ENCODE measurements at places on chromosomes 12 and 14. TPM values are rescaled to one million over a fixed set of nuclear protein-coding genes. Genes with fewer than 3 reads are reported as not detected.

DNA sequence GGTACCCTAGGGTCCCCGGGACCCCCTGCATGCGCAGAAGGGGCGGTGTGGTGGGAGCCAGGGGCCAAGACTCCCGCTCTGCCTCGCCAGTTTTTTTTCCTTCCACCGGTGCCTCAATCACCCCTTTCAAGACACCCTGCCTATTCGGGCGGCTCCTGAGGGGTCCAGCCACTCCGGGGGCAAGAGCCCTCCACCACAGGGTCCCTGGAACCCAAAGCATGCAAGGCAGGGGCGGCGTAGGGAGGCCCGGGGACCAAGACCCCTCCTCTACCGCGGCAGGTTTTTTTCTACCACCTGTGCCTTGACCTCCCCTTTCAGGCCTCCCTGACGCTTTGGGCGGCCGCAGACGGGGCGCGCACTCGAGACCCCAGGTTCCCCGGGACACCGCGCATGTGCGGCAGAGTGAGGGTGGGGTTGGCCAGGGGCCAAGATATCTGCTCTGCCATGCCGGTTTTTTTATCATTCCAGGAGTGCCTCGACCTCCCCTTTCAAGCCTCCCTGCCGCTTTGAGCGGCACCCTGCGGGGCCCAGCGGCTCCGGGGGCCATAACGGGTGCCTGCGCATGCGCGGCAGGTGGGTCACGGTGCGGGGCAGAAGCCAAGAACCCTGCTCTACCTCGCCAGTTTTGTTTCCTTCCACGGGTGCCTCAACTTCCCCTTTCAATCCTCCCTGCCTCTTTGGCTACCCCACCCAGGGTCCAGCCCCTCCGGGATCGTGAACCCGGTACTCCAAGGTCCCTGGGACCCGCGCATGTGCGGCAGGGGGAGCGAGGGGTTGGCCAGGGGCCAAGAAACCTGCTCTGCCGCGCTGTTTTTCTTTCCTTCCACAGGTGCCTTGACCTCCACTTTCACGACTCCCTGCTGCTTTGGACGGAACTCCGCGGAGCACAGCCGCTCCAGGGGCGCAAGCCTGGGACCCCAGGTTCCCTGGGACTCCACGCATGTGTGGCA is 328.1 kb downstream of the ALG10 start:
- H3K27me3 ChIP-seq = no peaks in the 10 kb centered on the region
- no peak overlapping the region for H3K4me3 ChIP-seq
- ATAC-seq = no peak
- no peaks in the 10 kb centered on the region for H3K36me3 ChIP-seq
- H3K4me1 ChIP-seq = no peaks in the 10 kb centered on the region

DNA sequence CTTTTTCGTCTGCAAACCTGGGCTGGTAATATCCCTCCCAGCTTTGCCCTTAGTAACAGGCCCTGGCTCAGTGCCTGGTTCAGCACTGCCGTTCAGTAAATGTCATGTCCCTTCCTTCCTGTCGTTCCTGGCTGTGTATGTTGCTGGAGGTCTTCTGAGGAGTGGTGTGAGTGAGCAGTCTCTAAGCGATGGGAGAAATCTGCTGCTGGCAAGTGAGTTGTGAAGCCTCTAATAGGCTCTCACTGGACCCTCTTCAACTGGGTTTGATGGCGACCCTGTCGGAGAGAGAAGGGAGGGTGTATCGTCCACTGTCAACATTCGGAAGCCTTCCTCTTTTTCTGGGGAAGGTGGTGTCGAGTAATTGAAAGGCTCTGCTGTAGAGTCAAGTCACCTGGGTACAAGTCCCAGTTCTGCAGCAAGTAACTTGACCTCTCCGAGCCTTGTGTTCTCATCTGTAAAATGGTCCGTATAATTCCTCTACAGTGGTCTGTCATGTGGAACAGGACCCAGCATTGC is 62.8 kb downstream of the HRK start:
- H3K4me3 ChIP-seq = peak overlapping the region; percentile 90
- peak overlapping the region; percentile 93 for H3K27ac ChIP-seq
- no peaks in the 10 kb centered on the region for H3K27me3 ChIP-seq

GRCh38 chr12:64491718-64492117 is 39.8 kb downstream of the TBK1 start:
- peaks cover 96% of the 10 kb centered on the region for H3K36me3 ChIP-seq
- H3K27ac ChIP-seq = no peak overlapping the region
- peak overlapping the region; percentile 26 for H3K4me3 ChIP-seq
- peak; percentile 80 for ATAC-seq
- H3K27me3 ChIP-seq = no peaks in the 10 kb centered on the region

- H3K27ac ChIP-seq = no peak overlapping the region
- ATAC-seq = no peak
- no peaks in the 10 kb centered on the region for H3K36me3 ChIP-seq
- no peaks in the 10 kb centered on the region for H3K4me1 ChIP-seq
Measured at GRCh38 chr12:91099341-91099740, 12.0 kb downstream of the LUM start.

GRCh38 chr14:51960866-51961265 is 28.5 kb upstream of the RTRAF start:
- peak overlapping the region; percentile 23 for H3K27ac ChIP-seq
- H3K4me3 ChIP-seq = no peak overlapping the region
- no peak for ATAC-seq
- H3K36me3 ChIP-seq = peaks cover 97% of the 10 kb centered on the region
- H3K27me3 ChIP-seq = no peaks in the 10 kb centered on the region
- peaks cover 35% of the 10 kb centered on the region for H3K4me1 ChIP-seq

DNA sequence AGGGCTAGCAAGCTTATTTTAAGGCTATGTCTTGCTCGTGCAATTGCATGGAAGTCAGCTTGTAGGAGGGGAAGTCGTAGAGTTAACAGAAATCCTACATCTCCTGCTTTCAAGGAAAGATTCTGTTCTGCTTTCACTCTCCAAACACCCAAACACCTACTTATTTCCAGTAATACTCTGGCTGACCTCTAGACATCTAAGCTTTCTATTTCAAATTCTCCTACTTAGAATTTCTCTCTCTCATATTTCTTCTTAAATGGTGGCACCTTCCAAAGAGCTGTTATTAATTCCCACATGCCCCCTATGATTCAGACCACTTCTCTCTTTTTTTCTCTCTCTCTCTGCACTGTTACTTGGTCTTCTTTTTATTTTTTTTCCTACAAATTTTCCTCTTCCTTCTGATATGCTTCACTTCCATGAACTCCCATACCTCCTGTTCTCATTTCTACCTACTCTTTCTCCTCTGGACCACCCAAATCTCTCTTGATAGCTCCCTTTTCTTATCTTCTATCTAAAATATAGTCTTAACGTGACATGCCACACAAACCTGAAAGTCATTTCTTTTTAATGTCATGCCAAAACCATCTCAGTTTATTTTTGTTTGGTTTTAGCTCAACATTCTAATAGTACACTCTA is 90.8 kb downstream of the RPS6KA5 start:
- peak overlapping the region; percentile 97 for H3K27ac ChIP-seq
- H3K4me1 ChIP-seq = peaks cover 48% of the 10 kb centered on the region
- no peaks in the 10 kb centered on the region for H3K27me3 ChIP-seq
- peak; percentile 68 for ATAC-seq
- H3K36me3 ChIP-seq = peaks cover 67% of the 10 kb centered on the region

GRCh38 chr12:68240079-68240478 is 13.3 kb downstream of the IL22 start:
- H3K27me3 ChIP-seq = no peaks in the 10 kb centered on the region
- H3K36me3 ChIP-seq = no peaks in the 10 kb centered on the region
- ATAC-seq = peak; percentile 20
- peak overlapping the region; percentile 52 for H3K27ac ChIP-seq
- H3K4me3 ChIP-seq = peak overlapping the region; percentile 72

DNA sequence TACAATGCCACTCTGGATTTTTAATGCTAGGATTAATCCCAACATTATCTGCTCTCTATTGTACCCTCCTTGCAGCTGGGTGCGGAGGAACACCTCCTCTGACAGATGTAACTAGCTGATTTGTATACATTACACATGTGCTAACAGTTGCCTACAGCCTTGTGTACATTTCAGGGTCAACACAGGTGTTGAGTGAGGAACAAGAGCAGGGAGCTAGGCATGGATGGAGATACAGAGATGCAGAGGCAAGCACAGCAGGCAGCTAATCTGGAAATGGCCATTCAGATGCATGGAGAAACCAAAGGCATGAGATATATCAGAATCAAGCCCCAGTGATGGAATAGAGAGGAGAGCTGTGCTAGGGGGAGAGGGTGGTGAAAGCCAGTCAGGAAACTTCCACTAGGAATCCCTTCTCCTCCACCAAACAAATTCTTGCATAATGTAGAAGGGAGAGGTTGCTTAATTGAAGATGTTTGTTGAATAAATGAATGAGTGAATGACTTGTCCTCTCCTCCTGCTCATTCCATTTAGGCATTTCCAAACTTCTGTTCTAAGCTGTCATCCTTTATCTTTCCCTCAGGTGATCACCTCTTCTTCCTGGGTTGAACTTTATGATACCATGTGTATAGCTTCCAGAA is 313.2 kb downstream of the ATP23 start:
- H3K4me3 ChIP-seq = no peak overlapping the region
- H3K27ac ChIP-seq = no peak overlapping the region
- no peaks in the 10 kb centered on the region for H3K36me3 ChIP-seq

- no peaks in the 10 kb centered on the region for H3K27me3 ChIP-seq
- no peaks in the 10 kb centered on the region for H3K36me3 ChIP-seq
- H3K4me1 ChIP-seq = peaks cover 29% of the 10 kb centered on the region
- H3K4me3 ChIP-seq = no peak overlapping the region
Measured at GRCh38 chr14:68146818-68147217, 327.2 kb downstream of the RAD51B start.

DNA sequence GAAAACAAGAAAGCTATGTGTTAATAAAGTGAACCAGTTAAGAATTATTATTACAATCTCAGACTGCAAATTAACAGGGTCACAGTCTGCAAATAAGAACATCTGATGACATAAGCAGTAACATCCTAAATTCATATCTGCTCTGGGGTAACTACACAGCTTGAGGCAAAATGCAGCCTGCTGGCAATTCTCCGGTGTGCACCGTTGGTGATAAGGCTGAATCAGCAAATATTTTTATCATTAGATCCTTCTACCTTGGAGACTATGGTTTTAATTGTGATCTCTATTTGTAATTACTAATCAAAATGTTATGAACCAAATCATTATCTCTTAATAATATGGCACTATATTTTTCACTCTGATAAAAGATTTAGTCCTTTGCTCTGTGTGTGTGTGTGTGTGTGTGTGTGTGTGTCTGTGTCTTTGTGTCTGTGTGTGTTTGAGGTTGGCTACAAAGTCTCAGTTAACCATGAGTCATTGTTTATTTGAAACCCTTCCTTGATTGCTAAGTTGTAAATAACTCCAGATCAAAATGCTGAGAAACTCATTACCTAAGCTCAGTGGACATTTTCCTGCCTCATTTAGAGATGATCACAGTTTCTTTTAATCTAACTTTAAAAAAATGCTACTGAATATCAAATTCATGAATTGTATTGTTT is 442.6 kb downstream of the GXYLT1 start:
- ATAC-seq = no peak
- no peaks in the 10 kb centered on the region for H3K36me3 ChIP-seq
- H3K27ac ChIP-seq = no peak overlapping the region
- H3K4me1 ChIP-seq = no peaks in the 10 kb centered on the region

- H3K27ac ChIP-seq = no peak overlapping the region
- peaks cover 29% of the 10 kb centered on the region for H3K27me3 ChIP-seq
- H3K4me1 ChIP-seq = no peaks in the 10 kb centered on the region
- H3K4me3 ChIP-seq = no peak overlapping the region
- no peak for ATAC-seq
Measured at GRCh38 chr14:61927060-61927459, 164.8 kb downstream of the SNAPC1 start.

GPR33 gene
- total RNA-seq = not detected

PRIMA1 gene
- total RNA-seq = not detected

GLIPR1L1 gene
- not detected for total RNA-seq

TAS2R8 gene
- total RNA-seq = not detected

AGAP2 gene
- 52.0 TPM for total RNA-seq

NUAK1 gene
- total RNA-seq = not detected

CLEC14A gene
- total RNA-seq = not detected

Data from activated T-helper 17 cell treated with anti-CD3 and anti-CD28 coated beads, Interleukin-2, amount 50 U/mL, for 72 hours (primary cell).